Subcutaneous adipose tissue (tissue), 4 donors: ENCODE measurements at places on chromosomes 12 and 14. TPM values are rescaled to one million over a fixed set of nuclear protein-coding genes. Genes with fewer than 3 reads are reported as not detected.

Gene MGST1
- total RNA-seq, result 816 TPM

Gene PLCZ1
- total RNA-seq, result not detected

Gene AQP6
- not detected for total RNA-seq

Gene C1QL4
- total RNA-seq, result not detected

Gene RTL1
- not detected for total RNA-seq

Gene SIRT4
- 0.88 TPM for total RNA-seq
